ENCODE measurements at places on chromosomes 3 and 15. TPM values are rescaled to one million over a fixed set of nuclear protein-coding genes. Genes with fewer than 3 reads are reported as not detected.

The SENP8 gene
- total RNA-seq = 4.3 TPM

DNA sequence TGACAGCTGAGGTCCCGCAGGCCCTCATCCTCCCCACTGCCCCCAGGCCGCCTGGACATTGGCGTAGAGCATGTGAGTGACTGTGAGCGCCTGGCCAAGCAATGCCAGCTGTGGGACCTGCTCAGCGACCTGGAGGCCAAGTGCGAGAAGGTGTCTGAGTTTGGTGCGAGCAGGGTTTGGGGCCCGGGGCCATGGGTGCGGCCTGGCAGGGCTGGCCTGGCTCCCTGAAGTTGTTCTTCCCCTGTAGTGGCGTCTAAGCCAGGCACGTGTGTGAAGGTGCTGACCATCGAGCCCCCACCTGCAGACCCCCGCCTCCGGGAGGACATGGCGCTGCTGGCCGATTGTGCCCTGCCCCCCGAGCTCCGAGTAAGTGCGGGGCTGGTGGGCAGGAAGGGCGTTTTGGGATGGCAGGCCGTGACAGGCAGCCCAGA, 4.2 kb downstream of the ABTB1 start:
- DNase-seq = no peak

DNA sequence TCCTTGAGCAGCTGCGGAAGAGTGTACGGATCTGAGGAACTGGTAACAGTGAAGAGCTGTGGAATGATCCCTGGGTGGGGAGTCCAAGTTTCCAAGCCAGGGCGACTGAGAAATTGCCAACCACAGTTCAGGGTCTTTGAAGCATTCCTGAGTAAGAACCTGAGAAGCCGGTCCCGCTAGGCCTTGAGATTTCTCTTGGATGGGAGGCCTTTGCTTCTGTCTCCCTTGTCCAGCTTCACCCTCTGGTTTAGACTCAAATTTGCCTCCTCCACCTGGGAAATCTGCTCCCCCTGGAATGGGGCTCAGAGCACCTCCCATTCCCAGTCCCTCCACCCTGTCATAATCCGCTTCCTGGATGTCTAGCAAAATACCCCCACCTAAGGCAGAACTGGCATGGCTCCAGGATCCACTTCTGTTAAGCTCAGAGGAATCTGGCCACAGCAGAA, 127.7 kb upstream of the DLG1 start:
- DNase-seq = no peak

The PRSS50 gene
- total RNA-seq = 0.35 TPM

DNA sequence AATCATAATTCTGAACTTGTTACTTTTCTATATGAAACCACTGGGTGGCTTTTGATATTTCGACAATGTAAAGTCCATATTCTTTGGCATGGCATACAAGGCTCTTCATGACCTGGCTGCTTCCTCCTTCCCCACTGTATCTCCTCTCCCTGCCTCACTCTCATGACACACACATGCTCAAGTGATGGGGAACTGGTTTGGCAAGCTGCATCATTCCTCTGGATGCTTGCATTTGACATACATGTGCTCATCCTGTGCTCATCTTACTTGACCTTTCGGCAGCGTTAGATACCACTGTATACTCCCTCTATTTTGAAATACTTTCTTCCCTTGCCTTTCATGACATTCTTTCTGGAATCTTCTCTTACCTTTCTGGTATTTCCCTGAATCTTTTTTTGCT, 51.8 kb upstream of the ZDHHC23 start:
- no peak for DNase-seq

DNA sequence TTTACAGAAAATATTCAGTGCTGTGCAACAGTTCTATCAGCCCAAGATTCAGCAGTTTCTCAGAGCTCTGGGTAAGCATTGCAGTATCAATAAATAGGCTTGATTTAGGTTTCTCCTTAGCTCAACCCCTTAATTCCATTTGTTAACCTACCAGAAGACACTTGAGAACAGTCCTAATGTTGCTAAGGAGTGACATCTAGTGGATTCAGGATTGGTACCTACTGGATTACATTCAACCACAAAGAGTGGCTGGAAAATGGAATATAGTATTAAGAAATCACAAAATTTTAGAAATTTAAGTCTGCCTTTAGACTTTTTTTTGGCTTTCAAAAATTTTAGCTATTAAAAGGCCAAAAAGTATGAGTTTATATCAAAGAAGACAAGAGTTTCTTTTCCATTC, 34.7 kb downstream of the POLG start:
- DNase-seq = no peak

Data from neural crest cell (in vitro differentiated cells).